H1 (cell line): ENCODE measurements at places on chromosomes 4 and X.

DNA sequence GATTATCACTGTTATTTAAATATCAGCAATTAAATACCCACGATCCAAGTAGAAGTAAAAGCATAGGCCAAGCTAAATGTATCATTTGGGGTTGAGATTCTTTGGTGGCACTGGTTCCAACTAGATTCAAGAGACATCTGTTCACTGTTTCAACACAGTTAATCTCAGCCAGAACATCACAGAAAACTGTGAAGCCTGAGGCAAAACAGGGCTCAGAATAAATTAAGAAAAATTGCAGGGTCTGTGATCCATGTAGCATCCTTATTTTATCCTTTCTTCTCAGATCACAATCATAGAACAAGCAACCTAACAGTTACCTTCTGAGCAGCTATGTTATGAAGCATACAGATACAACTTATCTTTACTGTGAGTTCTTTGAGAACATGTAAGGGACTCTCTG is 23.7 kb downstream of the YTHDC1 start:
- H3K36me3 ChIP-seq, result peaks cover 30% of the 10 kb centered on the region
- no peak overlapping the region for H3K4me3 ChIP-seq
- no peaks in the 10 kb centered on the region for H3K4me1 ChIP-seq
- H3K27ac ChIP-seq, result no peak overlapping the region
- no peak for DNase-seq

GRCh38 chr4:71828470-71828869 is 44.6 kb upstream of the GC start:
- no peak overlapping the region for H3K4me3 ChIP-seq
- H3K27ac ChIP-seq, result no peak overlapping the region
- DNase-seq, result no peak

- no peak for DNase-seq
- H3K4me1 ChIP-seq, result no peaks in the 10 kb centered on the region
- no peak overlapping the region for H3K27ac ChIP-seq
- no peaks in the 10 kb centered on the region for H3K27me3 ChIP-seq
Observed at GRCh38 chr4:152727784-152728183, 48.0 kb upstream of the TMEM154 start.

GRCh38 chrX:130771648-130772047 is 131.4 kb downstream of the ENOX2 start:
- H3K4me3 ChIP-seq, result no peak overlapping the region
- no peaks in the 10 kb centered on the region for H3K4me1 ChIP-seq
- H3K27ac ChIP-seq, result no peak overlapping the region
- no peaks in the 10 kb centered on the region for H3K27me3 ChIP-seq
- DNase-seq, result no peak

DNA sequence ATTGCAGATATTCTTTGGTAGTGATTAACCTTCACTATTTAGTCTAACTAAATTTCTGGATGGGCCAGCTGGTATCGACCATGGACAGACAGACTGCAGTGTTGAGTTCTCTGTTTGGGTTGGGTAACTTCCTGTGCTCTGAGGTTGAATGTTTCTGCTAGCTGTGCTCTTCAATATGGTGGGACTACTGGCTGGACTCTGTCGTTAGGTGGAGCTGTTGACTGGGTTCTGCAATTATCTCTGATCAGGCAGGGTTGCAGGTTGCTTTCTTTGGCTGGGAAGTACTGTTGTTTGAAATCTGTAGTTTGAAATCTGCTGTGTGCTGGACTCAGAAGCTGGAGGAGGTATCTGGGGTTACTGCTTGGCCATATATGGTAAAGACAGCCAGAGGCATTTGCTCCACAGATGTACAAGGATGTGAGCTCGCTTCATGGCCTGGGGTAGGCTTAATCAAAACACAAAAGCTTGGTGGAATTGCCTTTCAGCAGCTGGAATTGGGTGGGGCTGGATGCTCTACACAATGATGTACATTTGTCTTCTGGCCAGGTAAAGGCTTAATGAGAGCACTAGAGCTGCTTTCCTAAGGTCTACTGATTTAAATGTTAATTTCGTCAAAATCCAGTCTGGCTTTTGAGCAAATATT is 1472.0 kb downstream of the FAM133A start:
- no peaks in the 10 kb centered on the region for H3K27me3 ChIP-seq
- H3K27ac ChIP-seq, result no peak overlapping the region

GRCh38 chr4:35151816-35152572 is 1092.3 kb downstream of the ARAP2 start:
- H3K4me3 ChIP-seq, result no peak overlapping the region
- no peaks in the 10 kb centered on the region for H3K27me3 ChIP-seq
- no peaks in the 10 kb centered on the region for H3K4me1 ChIP-seq
- no peaks in the 10 kb centered on the region for H3K36me3 ChIP-seq
- peak; percentile 7 for DNase-seq

DNA sequence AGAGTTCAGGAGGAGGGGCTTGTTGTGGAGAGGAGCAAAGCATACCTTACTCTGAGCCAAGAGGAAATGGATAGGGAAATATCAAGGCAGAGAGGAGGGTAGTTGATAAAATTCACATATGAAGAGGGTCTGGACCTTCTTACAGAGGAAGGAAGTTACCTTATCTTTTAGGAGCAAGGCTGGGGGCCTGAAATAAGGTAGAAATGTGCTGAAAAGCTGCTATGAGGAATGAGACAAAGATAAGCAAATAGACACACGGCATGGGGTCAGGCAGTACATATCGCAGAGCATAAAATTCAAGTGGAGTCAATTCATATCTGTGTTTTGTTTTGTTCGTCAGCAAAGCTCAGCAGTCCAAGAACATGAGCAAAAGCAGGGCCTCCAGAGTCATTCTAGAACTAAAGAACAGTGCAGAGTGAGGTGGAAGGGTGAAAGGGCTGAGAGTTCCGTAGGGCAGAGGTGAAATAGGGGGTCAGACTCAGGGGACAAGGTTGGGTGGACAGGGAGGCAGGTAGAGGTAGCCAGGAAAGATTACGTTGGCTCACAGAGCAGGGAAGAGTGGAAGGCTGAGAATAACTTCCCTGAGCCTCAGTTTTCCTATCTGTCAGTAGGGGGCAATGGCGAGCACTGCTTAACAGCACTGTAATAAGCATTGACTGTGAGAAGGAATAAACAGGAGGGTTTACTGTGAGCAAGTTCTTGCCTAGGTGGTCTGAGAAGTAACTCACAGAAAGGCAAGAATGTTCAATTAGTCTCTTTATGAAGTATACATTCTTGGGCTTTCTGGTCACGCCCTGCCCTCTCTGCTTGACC is 9.2 kb downstream of the VSIG4 start:
- no peaks in the 10 kb centered on the region for H3K27me3 ChIP-seq
- H3K27ac ChIP-seq, result no peak overlapping the region
- peak; percentile 43 for DNase-seq
- no peak overlapping the region for H3K4me3 ChIP-seq
- H3K36me3 ChIP-seq, result no peaks in the 10 kb centered on the region

GRCh38 chrX:154540897-154541535 is 5.6 kb downstream of the G6PD start:
- H3K4me3 ChIP-seq, result no peak overlapping the region
- H3K27ac ChIP-seq, result no peak overlapping the region

DNA sequence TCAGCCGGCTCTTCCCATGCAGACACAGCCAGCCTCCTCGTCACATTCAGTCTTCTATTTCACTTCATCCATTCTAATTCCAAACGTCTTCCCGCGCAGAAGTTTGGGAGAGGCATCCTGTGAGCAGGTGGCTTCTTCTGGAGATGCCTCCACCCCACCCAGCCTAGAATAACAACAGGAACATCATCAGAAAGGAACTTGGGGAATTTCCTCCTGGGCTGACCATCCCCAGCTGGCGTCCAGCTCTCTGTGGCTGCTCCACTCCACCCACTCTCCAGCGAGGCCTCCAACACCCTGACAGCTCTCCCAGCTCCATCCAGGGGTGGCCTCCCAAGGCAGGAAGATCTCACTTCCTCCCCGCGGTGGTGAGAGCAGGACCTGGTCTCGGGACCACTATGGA is 5.5 kb upstream of the C4orf50 start:
- H3K27ac ChIP-seq, result no peak overlapping the region
- H3K4me1 ChIP-seq, result peaks cover 4% of the 10 kb centered on the region
- no peak for DNase-seq
- H3K27me3 ChIP-seq, result no peaks in the 10 kb centered on the region
- no peaks in the 10 kb centered on the region for H3K36me3 ChIP-seq

DNA sequence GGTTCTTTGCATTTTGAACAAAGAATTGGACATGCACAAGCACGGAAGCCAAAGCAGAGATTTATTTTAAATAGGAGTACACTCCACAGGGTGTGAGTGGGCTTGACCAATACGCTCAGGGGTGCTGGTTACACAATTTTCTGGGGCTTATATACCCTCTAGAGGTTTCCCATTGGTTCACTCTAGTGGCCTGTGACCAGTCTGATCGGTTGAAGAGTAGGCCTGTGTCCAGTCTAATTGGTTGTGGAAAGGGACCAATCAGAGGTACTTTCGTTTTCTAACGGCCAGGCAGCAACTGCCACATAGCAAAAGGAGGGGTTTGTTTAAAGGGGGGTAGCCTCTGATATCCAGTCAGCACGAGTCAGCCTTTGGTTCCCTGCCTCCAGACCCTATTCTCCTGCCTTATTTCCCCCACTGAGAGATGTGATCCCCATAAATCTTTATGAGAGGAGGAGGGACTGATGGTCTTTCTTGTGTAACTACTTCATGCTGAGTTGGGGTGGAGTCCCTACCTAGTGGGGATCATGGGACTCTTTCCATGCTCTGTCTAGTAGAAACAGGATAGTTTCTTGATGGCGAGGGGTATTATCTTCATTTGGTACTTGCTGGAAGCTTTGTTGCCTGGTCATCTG is 11.3 kb upstream of the AREG start:
- no peak overlapping the region for H3K27ac ChIP-seq
- DNase-seq, result no peak
- H3K4me3 ChIP-seq, result no peak overlapping the region
- no peaks in the 10 kb centered on the region for H3K4me1 ChIP-seq
- no peaks in the 10 kb centered on the region; the same call in 1 of the 2 replicates for H3K27me3 ChIP-seq

DNA sequence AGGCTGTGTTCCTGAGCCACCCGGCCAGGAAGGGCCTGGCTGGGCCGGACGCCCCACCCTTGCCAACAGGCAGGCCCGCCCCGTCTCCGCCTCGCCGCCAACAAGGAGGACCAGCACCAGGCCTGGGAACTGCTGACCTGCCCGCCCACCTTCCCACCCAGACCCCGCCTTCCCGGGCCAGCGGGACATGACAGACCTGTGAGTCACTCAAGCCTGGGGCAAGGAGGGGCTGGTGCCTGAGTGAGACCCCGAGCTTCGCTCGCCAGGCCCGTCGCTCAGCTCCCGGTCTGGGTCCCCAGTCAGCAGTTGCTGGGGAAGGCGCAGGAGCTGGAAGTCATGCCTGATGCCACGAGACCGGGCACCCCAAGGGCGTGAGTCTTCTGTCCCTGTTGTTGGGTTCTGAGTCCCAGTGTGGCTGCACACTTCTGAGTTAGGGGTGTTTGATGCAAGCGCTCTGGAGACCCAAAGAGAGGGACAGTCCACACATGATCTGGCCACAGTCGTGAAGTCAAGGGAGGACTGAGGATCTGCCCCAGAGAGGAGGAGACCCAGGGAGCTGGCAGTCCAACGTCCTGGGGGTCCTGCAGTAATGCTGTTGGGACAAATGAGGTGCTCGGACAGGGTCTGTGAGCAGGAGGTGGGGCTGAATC is at the start of gene DNASE1L1:
Gene DNASE1L1 (minus strand): TSS at position 33 of the 650 bp plus-strand sequence. CDS start 3,686 bp downstream, outside the sequence.
- H3K27ac ChIP-seq, result 0 out of 2 replicates have a peak within 1 kb of the TSS, but pooled peaks have one; percentile 36
- peak within 1 kb of the TSS; percentile 52 for H3K4me3 ChIP-seq
- H3K4me1 ChIP-seq, result peaks cover 2% of the 10 kb centered on the region
- no peaks in the 10 kb centered on the region for H3K27me3 ChIP-seq
- H3K36me3 ChIP-seq, result no peaks in the 10 kb centered on the region

DNA sequence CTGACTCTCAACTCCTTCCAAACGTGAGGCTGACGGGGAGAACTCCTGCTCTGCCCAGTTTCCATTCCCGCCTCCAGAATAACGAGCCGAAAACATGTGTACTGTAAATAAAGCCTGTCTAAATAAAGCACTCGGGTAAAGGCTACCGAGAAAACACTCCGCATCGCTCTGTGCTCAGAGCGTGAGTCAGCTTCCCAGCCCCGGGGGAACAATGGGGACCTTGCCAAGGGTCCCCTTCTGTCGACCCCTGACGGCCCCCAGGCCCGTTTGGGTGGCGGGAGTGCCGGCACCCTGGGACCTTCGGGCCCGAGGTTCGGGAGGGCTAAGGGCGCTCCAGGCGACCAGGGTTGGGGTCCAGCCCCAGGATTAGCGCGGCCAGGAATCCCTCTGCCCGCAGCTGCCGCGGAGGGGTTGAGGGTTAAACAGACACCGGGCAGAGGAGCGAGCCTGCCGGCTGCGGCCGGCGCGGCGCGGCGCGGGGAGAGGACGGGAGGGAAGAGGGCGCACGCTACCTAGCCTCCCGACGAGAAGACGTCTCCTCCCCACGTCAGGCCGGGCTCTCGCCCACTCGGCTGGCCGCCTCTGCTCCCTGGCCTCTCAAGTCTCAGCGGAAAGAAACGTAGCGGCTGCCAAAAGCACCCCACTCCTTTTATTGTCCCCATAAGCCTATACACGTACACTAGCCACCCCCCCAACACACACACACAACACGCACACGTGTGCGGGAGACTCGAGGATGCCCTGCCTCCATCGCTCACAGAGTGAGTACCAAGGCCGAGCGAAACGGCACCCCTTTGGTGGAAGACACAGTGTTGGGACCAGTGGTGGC is 85.5 kb downstream of the BCOR start:
- peaks cover 19% of the 10 kb centered on the region for H3K4me1 ChIP-seq
- peak; percentile 54 for DNase-seq

DNA sequence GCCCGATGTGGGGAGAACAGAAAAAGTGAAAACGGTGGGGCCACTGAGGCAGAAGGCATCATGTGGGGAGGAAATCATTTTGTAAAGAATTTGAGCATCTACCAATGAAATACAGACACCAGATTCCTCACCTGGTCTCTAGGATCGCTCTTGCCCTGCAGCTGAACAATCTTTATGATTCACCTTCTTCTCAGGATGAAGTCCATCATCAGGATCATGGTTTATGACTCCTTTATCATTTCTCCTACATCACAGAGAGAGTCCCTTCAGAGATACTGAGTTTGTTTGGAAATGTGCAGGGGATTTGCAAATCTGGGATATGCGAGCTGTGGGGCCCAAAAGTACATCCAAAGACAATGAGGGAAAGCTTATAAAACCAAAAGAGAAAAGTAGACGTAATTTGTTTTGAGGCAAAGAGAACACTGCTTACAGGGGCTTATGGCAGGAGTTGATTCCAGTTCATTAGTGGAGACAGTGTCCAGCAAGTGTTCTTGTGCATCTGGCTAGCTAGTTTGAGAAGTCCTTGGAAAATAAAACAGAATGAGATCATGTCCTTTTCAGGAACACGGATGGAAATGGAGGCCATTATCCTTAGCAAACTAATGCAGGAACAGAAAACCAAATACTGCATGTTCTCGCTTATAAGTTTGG is 15.3 kb upstream of the ANXA5 start:
- H3K27ac ChIP-seq, result peak overlapping the region; percentile 44; the same call in 1 of the 2 replicates
- no peaks in the 10 kb centered on the region for H3K27me3 ChIP-seq

DNA sequence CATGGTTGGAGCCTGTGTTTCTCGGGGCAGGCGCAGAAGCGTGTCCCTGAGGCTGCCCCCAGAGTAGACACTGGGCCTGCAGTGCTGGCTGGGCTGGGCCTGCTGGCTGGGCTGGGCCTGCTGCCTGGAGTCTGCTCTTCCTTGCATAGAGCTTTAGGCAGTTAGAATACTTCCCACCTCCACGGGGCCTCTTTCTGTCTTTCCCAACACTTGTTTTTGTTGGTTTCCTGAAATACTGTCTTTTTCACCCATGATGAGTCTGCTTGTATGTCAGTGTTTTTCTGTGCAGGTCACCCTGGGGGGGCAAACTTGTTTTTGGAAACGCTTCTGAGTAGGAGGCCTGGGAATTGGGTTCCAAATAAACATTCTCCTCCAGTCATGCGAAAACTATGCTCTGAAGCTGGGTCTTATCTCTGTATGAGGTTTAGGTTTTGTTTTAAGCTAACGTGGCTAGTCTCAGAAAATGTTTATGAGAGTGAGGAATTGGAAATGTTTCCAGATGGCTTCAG is 32.2 kb downstream of the TRMT44 start:
- H3K27ac ChIP-seq, result no peak overlapping the region
- H3K36me3 ChIP-seq, result peaks cover 5% of the 10 kb centered on the region; the same call in 1 of the 2 replicates
- DNase-seq, result no peak
- no peaks in the 10 kb centered on the region for H3K27me3 ChIP-seq
